ENCODE measurements at places on chromosomes 12 and 14. TPM values are rescaled to one million over a fixed set of nuclear protein-coding genes. Genes with fewer than 3 reads are reported as not detected.

SRRM4 gene
- not detected for total RNA-seq

CD163L1 gene
- total RNA-seq = 3.3 TPM

ZC2HC1C gene
- 0.96 TPM for total RNA-seq

TAS2R8 gene
- not detected for total RNA-seq

LALBA gene
- total RNA-seq = not detected

EXOC3L4 gene
- total RNA-seq = under 0.01 TPM

EID3 gene
- total RNA-seq = 7.9 TPM

NTS gene
- not detected for total RNA-seq

IL31 gene
- total RNA-seq = not detected

REM2 gene
- not detected for total RNA-seq
